ENCODE measurements at places on chromosomes 4 and X.

DNA sequence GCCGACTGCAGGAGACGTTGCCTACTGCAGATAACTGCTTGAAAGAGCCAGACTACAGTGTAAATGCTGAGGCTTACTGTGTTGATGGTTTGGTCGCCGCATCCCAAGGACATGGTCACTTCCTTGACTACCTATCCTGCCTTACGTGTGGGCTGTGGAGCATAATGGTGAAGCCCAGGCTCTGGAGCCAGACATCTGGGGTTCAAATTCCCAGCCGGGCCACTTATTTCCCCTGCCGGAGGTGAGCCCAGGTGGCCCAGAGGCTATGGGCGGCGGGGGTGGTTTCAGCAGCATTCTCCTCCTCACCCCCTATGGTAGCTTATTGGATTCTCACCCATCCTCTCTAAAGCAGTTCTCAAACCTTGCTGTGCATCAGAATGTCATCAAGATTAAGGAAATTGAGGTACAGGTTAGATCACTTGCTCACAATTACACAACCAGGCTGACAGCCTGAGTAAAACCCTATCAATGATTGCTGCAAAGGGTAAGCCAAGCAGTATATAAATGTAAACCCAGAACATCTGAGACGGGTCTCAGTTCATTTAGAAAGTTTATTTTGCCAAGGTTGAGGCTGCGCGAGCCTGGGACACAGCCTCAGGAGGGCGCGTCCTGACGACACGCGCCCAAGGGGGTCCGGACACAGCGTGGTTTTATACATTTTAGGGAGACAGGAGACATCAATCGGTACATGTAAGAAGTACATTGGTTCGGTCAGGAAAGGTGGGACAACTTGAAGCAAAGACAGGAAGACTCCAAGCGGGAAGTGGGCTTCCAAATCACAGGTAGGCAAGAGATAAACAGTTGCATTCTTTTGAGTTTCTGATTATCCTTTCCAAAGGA lies 48.5 kb downstream of the EVC start:
- no peak for DNase-seq

DNA sequence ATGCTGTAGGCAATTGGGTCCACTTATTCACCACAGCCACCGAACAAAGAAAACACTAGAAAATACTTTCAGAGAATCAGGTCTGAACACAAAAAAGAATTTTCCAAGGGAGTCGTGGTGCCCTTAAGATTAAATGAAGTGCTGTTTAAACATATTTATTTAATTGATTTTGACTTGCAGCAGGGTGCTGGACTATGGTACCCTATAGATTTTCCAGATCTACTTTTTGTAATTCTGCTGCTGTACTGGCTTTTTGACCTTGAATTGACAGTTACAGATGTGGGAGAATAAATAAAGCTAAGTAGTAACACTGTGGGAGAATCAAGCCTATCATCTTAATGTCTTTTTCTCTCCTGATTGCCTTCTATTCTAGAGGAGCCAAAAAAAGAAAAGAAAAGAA lies 735.3 kb upstream of the FTHL17 start:
- no peak for DNase-seq

- no peak for DNase-seq
Measured at GRCh38 chrX:110008011-110008635, 5.2 kb downstream of the TMEM164 start.

GRCh38 chr4:20091781-20092180 lies 159.9 kb upstream of the SLIT2 start:
- DNase-seq = no peak

DNA sequence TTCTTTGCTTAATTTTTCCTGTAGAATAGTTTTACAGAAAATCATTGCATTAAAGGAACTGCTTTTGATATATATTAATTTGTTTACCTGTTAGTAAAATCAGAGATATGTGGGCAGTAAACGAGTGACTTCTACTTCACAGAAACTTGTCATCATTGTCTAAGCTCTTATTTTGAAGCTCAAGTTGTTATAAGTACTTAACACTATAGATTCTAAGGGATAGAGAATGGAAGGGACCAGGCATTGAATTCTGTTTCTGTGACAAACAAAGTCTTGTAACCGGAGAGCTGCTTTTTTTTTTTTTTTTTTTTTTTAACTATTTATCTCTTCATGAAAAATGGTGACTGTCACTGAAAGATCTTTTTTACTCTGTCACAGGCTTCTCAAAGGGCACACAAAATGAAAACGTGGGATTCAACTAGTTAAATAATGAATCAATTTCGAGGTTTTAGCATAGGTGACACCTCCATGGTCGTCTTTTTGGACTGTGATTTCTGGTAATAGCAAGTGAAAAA lies 14.4 kb downstream of the STK26 start:
- DNase-seq = no peak
